ENCODE measurements at places on chromosomes 6 and 20.
A peak's percentile ranks its signal among the peaks of the same experiment; 100 is the strongest.

DNA sequence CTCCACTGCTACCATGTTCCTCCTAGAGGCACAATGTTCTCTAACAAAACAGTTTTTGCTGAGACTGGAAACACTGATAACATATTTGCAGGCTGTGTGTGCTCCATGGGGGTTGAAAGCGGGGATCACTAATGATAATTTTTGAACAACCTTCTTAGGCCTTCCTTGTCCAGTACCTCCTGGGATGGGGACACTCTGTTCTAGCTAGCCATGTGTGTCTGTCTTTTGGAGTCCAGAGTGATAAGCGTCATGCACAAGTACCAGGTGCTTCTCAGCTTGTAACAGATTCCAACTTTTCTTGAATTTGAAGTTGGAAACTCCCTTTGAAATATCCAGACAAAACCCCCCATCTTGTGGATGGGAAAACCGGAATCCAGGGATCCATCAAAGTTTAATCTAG lies 15.2 kb downstream of the PI3 start:
- no peak for DNase-seq

DNA sequence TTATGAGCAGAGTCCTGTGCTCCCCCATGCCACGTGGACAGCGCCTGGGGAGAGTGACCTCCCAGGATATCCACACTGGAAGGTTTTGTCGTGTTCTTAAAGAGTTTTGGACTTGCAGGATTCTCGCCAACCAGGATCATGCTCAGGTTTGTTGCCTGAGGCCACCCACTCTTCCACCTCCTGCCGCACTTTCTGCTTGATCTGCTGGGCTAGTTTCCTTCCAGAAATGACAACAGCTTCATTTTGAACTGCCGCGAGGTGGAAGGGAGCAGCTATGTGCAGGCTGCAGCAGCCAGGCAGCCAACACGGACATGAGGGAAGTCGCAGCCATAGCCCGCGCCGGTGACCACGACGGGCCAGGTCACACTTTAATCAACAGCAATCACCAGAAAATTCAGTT lies 27.7 kb upstream of the SEC63 start:
- DNase-seq, result no peak

- no peak for DNase-seq
Observed at GRCh38 chr6:124482071-124482491, 480.2 kb upstream of the RNF217 start.

DNA sequence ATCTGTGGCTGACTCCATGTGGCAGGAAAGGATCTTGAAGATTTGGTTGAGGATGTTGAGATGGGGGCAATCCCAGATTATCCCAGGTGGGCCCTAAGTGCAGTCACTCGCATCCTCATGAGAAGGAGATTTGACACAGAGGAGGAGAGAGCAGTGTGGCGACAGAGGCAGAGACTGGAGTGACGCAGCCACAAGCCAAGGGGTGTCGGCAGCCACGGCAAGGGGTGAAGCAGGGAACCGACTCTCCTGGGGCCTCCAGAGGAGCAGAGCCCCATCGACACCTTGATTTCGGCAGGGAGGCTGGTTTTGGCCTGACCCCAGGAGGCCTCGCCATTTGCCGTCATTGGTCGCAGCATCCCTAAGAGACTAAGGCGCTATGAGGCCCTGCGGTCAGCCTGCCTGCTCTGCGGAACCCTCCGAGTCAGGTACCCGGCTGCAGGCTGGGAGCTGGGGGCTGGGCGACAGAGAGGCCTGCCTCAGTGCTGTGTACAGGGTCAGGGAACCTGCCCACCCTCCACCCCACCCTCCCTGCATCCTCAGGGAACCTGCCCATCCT lies 12.5 kb downstream of the EEF1A2 start:
- no peak for DNase-seq

- no peak for DNase-seq
Observed at GRCh38 chr6:168004945-168005344, 7.5 kb downstream of the KIF25 start.

DNA sequence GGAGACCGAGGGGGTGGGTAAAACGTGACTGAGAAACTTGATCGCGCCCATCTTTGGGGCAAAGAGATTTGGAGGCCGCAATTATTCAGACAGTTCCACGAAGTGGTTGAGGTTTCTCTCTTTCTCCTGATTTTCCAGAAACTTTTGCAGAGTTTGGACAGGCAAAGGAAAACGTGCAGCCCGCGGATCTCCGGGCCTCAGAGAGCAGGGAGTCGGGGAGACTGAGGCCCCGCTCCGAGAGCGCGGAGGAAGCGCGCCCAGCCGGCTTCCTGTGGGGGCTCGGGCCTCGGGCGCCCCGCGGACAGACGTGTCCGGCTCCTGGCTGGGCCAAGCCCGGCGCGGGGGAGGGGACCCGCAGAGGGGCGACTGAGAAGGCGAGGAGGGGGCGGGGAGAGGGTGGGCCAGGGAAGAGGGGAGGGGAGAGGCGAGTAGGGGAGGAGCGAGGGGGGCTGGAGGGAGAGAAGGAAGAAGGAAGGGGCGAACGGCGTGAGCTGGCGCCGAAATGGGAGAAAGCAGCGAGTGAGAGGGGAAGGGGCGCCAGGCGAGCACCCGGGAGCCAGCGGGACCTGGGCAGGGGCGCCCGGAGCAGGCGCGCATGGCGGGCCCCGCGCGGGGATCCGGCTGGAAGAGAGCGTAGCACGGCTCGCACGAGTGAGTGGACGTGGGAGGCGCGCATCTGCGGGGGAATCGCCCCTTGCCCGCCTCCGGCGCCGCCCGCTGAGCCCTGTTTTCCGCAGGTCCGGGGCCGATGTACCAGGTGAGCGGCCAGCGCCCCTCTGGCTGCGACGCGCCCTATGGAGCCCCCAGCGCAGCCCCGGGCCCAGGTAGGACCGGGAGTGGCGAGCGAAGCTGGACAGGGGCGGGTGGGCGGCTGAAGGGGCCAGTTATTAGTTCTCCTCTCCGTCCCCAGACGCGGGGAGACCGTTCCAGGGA lies at the start of gene MDFI:
Gene MDFI (plus strand): TSS at position 467 of the 933 bp plus-strand sequence. CDS start 282 bp downstream, at position 749.
- DNase-seq, result no peak

- DNase-seq, result no peak
Observed at GRCh38 chr6:89522778-89523177, 89.8 kb downstream of the ANKRD6 start.

- no peak for DNase-seq
Observed at GRCh38 chr6:136038531-136038930, 187.0 kb downstream of the PDE7B start.

DNA sequence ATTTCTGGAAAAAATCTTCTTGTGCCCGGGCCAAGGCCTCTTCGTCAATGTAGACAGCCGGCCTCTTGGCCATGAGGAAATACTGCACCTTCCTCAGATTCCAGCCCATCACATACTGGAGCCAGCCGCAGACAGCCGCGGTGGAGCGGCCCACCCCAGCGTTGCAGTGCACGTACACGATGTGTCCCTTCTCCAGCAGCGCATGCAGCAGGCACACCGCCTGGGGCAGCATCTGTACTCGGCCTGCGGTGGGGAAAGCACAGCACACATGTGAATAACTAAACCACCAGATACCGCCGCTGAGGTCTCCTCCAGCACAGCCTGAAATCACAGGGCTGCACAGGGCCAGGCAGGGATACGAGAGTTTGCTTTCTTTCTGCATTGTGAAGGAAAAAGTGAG lies 107.9 kb downstream of the EPM2A start:
- no peak for DNase-seq

- DNase-seq, result no peak
Observed at GRCh38 chr6:139472351-139473015, 98.0 kb upstream of the CITED2 start.

GRCh38 chr6:15061180-15061641 lies 184.7 kb upstream of the JARID2 start:
- DNase-seq, result no peak

DNA sequence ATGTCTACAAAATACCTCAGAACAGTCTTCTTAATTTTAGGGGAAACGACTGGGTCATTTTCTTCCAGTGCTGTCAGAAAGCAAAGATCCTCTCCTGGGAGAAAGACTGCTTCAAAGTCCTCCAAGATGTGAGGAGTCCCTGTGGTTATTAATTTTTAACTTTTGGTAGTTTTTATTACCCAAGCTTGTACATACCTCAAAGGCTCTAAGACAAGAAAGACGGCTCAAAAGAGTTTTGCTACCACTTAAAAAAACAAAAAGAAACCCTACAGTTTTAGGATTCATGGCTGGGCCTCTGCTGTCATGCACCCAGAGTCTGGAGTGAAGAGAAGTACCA lies 56.1 kb upstream of the APCDD1L start:
- DNase-seq, result no peak

GRCh38 chr20:1087311-1087905 lies 31.0 kb upstream of the PSMF1 start:
- DNase-seq, result no peak

DNA sequence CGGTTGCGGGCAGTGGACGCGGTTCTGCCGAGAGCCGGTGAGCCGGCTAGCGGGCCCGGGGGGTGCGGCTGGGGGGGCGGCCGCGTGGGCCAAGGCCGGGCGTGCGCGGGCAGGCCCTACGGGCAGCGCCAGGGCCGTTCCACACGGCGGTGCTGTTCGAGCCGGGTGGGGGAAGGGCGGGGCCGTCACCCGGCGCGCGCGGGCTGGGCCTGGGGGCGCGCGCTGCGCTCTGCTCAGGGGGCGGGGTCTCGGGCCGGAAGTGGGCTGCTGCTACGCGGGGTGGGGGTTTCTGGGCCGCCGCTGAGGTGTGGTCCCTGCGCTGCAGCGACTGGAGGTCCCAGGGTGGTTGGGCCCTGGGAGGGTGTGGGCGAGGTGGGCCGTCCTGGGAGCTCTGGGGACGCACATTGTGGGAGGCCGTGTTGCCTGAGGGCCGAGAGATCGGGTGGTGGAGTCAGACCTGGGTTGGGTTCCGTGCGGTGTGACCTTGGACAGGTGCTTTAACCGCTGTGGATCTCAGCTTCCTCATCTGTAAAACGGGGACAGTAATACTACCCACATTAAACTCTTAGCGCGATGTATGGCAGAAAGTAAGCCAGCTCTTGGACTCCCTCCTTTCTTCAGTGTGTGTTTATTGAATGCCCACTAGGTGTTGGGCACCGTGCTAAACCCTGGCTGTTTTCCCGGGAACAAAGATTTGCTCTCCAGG lies 391 bp downstream of the MAPRE1 start:
- DNase-seq, result peak; percentile 79

DNA sequence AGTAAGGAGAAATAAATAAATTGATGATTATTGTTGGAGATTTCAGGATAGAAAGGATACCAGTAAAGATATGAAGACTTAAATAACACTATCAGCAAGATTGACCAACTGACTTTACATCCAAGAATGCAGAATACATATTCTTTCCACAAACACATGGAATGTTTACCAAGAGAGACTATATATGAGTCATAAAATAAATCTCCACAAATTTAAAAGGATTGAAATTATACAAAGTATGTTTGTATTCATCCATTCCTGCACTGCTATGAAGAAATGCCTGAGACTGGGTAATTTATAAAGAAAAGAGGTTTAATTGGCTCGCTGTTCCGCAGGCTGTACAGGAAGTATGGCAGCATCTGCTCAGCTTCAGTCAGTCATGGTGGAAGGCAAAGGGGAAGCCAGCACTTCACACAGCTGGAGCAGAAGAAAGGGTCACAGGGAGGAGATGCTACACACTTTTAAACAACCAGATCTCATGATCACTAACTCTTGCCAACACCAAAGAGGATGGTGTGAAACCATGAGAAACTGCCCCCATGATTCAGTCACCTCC lies 56.7 kb upstream of the TNFRSF21 start:
- no peak for DNase-seq

DNA sequence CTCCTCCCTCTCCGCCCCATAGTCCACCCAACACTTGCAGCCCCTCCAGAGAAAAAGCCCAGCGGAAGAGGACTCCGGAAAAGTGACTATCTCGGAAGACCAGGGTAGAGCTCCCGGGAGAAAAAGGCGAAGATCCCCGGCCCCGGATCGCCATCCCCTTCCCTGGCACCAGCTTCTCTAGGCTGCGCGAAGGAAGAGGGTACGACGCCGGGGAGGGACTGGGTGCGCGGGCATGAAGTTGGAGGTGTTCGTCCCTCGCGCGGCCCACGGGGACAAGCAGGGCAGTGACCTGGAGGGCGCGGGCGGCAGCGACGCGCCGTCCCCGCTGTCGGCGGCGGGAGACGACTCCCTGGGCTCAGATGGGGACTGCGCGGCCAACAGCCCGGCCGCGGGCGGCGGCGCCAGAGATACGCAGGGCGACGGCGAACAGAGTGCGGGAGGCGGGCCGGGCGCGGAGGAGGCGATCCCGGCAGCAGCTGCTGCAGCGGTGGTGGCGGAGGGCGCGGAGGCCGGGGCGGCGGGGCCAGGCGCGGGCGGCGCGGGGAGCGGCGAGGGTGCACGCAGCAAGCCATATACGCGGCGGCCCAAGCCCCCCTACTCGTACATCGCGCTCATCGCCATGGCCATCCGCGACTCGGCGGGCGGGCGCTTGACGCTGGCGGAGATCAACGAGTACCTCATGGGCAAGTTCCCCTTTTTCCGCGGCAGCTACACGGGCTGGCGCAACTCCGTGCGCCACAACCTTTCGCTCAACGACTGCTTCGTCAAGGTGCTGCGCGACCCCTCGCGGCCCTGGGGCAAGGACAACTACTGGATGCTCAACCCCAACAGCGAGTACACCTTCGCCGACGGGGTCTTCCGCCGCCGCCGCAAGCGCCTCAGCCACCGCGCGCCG lies 822 bp downstream of the FOXQ1 start:
- no peak for DNase-seq

GRCh38 chr6:91132461-91132860 lies 545.6 kb upstream of the MAP3K7 start:
- no peak for DNase-seq

GRCh38 chr6:154112181-154112809 lies 73.3 kb downstream of the OPRM1 start:
- DNase-seq, result no peak

GRCh38 chr6:79947191-79948186 lies at the start of gene ELOVL4:
Gene ELOVL4, minus strand, starts transcription at chr6:79947553. Its CDS starts 274 bp downstream, at chr6:79947279.
- peak; percentile 23 for DNase-seq

DNA sequence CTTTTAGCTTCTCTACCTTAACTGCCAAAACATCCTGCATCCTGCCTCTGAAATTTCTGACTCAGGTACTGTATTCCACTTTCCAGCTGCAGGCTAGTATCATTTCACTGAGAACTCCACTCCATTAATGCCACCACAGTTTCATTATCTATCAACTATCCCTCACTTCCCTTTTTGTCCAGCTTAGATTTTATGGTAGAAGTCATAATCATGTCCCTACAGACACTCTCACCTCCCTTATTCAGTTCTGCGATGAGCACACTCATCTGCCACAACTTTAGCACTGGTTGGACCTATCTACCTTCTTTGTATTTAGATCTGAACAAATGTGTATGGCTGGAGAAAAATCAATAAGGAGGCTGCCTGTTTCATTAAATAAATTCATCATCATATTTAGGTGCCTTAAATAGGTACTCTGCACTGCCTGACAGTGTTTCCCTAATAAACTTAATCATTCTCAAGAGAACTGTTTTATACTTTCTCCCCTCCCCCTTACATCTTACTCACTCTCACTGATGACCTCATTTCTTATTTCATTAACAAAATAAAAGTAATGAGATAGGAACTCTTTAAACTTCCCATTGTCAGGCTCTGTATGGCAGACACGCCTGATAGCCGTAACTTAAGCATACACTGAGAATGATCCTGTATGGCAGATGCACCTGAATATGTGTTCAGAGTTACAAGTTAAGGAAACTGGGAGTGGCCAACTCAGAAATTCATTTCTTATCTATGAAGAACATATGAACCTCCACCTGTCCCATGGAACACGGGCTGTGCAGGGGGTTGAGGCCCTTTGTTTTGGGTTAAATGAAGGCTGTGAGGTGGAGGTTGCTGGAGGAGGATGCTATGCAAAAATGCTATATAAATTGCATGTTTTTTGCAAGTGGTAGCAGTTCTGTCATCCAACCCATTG lies 95.3 kb upstream of the MAN1A1 start:
- no peak for DNase-seq

- no peak for DNase-seq
Observed at GRCh38 chr6:167116109-167116837, 6.6 kb upstream of the CCR6 start.

Data from stimulated activated CD4-positive, alpha-beta T cell treated with anti-CD3 and anti-CD28 coated beads, TNF-alpha, amount 100 ng/mL, for 4 hours (primary cell).